Left renal cortex interstitium (tissue), 4 donors: ENCODE measurements at places on chromosomes 11 and 22. TPM values are rescaled to one million over a fixed set of nuclear protein-coding genes. Genes with fewer than 3 reads are reported as not detected.

The OR5B2 gene
- not detected for polyA plus RNA-seq

The LRRC74B gene
- 0.30 TPM for polyA plus RNA-seq

The FOLR3 gene
- polyA plus RNA-seq: 1.7 TPM

The PANX2 gene
- 0.99 TPM for polyA plus RNA-seq

The GGTLC3 gene
- not detected for polyA plus RNA-seq

The PAMR1 gene
- polyA plus RNA-seq: 8.2 TPM
